ENCODE measurements at places on chromosomes 1 and 21. TPM values are rescaled to one million over a fixed set of nuclear protein-coding genes. Genes with fewer than 3 reads are reported as not detected.

The RAB3B gene
- total RNA-seq = 1.3 TPM

The RBBP5 gene
- 28.0 TPM for total RNA-seq

The ZNF669 gene
- total RNA-seq = 13.0 TPM

The BEST4 gene
- under 0.01 TPM for total RNA-seq

The FALEC gene
- total RNA-seq = not detected

The RBM11 gene
- total RNA-seq = 0.34 TPM

The SYT6 gene
- total RNA-seq = not detected

The NPPB gene
- not detected for total RNA-seq

The EFCAB7 gene
- 6.3 TPM for total RNA-seq

The CFAP126 gene
- total RNA-seq = not detected

The ITPKB gene
- total RNA-seq = 1.7 TPM

The PSEN2 gene
- total RNA-seq = 18.0 TPM

The GBP3 gene
- total RNA-seq = 8.9 TPM

The FCRL5 gene
- not detected for total RNA-seq

The RAB7B gene
- 22.7 TPM for total RNA-seq

The UBR4 gene
- total RNA-seq = 129 TPM

The PLA2G2A gene
- not detected for total RNA-seq

The PLA2G2F gene
- total RNA-seq = not detected

The ERICH3 gene
- total RNA-seq = not detected
